ENCODE measurements at places on chromosomes 7 and 10.

- DNase-seq, result no peak
These were observed 305.8 kb downstream of the KIF20B start for GRCh38 chr10:90007226-90007625.

- DNase-seq, result no peak
These were observed 10.7 kb upstream of the PANK1 start for GRCh38 chr10:89655722-89656121.

DNA sequence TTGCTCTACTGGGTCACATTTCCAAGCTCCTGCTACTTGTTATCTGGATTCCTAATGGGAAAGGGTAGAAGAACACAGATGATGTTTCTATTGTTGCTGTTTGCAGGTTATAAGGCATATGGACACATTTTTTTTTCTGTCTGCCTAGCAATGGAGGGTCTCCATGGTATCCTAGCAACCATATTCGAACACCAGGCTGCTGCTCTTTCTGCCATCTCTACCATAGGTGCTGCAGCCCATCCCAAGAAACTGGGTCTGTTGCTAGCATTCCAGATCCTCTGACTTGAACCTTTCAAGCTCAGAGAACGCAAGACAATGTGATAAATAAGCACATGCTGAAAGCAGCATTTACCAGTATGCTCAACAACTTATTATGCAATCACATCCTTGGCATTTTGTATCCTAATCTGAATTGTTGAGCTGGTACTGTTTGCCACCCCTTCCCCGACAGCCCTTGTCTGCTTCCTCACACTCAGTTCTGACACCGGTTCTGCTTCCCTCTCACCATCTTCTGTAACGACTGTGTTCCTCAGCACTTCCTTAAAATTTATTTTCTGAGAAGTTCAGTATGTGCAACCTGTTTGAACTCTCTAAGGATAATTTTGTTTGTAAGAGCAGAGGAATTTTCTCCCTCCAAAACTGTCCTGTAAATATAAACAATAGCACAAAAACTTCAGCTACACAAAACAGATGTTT lies 6.2 kb downstream of the PRKG1 start:
- DNase-seq, result no peak

DNA sequence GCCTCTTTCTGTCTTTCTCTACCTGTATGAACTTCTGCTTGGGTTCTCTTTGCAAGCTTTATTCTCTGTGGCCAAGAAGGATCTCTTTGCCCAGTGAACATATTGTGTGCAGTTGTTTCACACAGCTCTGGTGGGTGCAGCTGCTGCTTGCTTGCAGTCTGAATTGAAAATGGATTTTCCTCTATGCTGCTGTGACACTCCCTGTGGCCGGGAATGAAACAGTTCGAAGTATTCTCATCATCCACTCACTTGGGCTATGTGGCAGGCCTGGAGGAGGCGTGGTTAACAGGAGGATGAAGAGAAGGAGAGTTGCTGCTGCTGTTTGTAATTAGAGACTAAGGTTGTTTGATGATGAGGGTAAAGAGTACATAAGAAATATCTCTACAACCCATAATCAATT lies 28.4 kb upstream of the ITGA8 start:
- DNase-seq, result no peak

DNA sequence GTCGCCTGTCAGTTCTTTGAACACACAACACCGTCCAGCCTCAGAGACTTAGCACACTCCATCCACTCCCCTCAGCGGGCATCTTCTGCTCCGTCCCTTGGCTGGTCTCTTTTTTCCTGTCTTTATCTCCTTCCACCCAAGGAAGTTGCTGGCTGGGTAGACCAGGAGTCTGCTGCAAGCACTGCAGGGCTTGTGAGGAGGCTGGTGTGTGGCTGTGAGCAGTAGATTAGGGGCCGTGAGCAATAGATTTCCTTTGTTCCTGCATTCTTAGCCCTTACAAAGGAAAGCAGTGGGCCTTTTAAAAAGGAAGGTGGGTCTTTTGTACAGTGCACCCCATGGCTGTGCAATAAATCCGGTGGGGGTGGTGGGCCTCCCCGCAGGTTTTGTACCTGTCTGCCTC lies 100.3 kb upstream of the BTBD16 start:
- no peak for DNase-seq

DNA sequence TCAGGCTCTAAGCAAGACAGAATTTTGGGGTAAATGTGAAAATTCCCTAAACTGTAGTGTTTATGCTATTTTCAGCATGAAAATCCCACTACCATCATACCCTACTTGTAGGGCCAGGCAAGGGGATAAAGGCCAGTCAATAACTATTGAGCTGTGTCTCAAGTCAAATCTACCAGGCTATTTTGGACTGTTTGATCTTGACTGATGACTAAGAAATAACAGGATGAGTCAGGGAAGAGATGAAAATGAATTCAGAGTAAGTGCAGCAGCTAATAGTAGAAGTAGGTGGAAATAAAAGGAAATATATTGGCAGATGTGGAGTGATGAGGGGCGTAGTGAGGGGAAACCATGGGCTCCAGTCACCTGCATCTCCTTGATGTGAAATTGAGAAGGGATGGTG lies 225.8 kb upstream of the PHYHIPL start:
- no peak for DNase-seq

DNA sequence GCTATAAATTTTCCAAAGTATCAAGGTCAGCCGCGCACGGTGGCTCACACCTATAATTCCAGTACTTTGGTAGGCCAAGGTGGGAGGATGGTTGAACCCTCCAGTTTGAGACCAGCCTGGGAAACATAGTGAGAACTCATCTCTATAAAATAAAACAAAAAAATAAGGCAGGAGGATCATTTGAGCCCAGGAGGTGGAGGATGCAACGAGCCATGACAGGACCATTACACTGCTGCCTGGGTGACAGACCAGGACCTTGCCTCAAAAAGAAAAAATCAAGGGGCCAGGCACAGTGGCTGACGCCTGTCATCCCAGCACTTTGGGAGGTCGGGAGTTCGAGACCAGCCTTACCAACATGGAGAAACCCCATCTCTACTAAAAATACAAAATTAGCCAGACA lies 60.3 kb downstream of the ABI1 start:
- no peak for DNase-seq

All from stimulated activated CD4-positive, alpha-beta T cell treated with anti-CD3 and anti-CD28 coated beads, Interleukin-1b, Interleukin-23, amount 100 ng/mL, for 48 hours (primary cell).